LHCN-M2 (cell line): ENCODE measurements at places on chromosomes 2 and 18. TPM values are rescaled to one million over a fixed set of nuclear protein-coding genes. Genes with fewer than 3 reads are reported as not detected.

GTF2A1L gene
- 0.19 and 0.23 TPM in 2 replicates for total RNA-seq

EGR4 gene
- not detected in 2 replicates for total RNA-seq

OSBPL6 gene
- total RNA-seq = 12.2 and 18.1 TPM in 2 replicates

KRCC1 gene
- total RNA-seq = 33.9 and 35.7 TPM in 2 replicates

DNA sequence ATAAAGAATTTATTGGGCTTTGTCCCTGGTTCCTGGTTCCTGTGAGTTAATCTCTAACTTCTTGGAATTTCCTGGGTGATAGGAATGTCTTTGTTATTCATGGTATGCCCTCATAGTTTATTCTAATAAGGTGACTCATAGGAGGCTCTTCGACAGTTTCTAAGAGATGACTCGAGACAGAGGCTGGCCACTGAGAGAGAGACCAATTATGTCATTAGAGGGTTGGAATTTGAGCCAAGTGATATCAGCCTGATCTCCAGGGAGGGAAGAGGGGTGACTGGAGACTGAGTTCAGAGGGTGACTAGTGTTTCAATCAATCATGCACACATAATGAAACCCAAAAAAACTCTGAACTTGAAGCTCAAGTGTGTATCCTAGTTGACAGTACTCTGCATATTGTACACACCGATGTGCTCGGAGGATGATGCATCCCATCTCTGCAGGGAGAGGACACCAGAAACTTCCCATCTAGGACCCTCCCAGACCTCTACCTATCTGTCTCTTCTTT is 185.7 kb downstream of the MTCL1 start:
- peak; percentile 97 for DNase-seq
